Activated CD8-positive, alpha-beta memory T cell treated with anti-CD3 and anti-CD28 coated beads, Interleukin-2, amount 10 ng/mL, durations not matched to agents 7 days and 5 days (primary cell): ENCODE measurements at places on chromosomes 5 and 9.
A peak's percentile ranks its signal among the peaks of the same experiment; 100 is the strongest.

GRCh38 chr9:121368745-121369144, 1.3 kb downstream of the STOM start:
- peak; percentile 55 for DNase-seq

DNA sequence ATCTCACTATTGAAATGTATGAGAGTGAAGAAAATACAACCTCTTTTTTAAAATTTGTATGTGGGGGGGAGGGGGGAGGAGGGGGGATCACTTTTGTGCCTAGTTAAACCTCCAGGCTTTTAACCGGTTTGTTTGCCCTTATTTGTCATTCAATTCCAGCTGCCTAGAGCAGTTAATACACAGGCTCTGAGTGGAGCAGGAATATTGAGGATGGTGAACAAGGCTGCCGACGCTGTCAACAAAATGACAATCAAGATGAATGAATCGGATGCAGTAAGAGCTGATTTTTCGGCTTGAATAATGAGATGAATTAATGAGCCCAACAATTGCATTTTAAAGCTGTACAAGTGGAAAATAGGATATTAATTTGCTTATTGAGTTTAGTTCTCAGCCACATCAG, 28.7 kb upstream of the SNX24 start:
- DNase-seq: no peak

DNA sequence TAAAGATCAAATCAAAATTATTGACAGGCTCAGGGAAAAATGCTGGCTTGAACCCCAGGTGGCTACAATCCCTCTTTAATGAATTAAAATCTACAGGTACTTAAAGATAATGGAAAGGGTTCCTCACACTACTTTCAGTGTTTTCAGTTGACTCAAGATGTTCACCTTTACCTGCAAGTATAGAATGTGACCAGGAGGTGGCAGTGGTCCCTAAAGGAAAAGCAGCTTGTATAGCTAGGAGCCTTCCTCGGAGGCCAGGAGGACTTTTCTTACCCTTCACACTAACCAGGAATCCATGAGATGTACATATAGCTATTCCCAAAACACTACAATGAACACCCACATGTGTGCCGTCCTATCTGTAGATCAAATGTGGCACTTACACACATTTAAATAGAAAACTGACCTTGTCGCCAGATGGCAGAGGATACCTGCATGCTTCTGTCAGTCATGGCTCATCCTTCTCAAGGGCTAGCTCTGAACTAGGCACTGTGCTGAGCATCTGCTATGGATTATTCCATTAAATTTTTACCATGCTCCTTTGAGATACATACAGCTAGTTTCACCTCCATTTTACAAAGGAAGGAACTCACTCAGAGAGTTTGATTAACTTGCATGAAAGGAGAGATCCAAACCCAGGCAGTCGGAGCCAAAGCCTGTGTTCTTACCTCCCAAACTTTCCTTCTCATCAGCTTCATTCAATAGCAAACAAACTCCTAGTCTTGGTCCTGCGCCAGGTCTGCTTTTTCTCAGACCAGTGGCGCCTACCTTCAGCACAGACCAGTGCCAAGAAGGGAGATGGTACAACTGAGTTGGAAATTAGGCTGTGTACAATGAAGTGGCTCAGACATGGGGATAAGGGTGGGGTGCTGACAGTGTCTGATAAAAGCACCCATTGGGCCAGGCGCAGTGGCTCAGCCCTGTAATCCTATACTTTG, 24.5 kb downstream of the C9orf152 start:
- peak; percentile 66 for DNase-seq

DNA sequence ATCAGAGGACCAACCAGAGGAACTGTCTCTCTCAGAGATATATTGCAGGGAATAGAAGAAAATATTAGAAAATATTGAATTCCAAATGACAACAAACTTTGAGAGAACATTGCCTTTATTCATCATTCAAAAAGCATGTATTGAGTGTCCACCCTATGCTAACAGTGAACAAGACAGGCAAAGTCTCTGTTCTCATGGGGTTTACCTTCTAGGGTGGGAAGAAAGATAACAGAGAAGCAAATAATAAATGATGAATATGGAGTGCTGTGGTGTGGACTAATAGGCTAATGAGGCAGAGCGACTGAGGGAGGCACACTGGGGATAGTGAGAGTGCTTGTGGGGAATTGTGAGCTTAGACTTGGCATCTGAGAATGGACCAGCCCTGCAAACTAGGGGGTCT, 43.4 kb upstream of the SHB start:
- no peak for DNase-seq

GRCh38 chr9:89609426-89610006, 4.7 kb downstream of the GADD45G start:
- DNase-seq: no peak

DNA sequence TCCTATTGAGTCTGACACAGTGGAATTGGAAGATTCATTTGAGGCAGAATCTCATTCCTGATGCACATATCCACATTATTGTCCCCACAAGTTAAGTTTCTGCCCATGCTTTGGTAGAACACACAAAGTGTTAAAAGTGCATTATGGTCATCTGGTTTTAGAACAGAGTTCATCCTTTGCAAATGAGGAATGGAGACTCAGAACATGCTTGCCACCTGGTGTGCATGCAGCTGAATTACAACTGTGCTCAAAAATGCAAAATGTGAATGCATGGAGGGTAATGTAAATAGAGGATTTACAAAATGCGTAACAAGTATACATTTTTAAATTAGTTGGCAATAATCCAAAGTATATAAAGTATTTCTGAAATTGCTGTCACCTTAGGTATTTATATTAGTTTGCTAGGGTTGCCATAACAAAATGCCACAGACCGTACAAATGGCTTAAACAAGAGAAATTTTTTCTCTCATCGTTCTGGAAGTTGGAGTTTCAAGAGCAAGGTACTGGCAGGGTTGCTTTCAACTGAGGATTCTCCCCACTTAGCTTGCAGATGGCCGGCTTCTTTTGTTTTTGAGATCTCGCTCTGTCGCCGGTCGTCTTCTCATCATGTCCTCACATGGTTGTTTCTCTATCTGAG, 671.1 kb downstream of the TAF11L14 start:
- no peak for DNase-seq

- no peak for DNase-seq
Measured at GRCh38 chr9:26296910-26297572, 595.6 kb downstream of the CAAP1 start.

DNA sequence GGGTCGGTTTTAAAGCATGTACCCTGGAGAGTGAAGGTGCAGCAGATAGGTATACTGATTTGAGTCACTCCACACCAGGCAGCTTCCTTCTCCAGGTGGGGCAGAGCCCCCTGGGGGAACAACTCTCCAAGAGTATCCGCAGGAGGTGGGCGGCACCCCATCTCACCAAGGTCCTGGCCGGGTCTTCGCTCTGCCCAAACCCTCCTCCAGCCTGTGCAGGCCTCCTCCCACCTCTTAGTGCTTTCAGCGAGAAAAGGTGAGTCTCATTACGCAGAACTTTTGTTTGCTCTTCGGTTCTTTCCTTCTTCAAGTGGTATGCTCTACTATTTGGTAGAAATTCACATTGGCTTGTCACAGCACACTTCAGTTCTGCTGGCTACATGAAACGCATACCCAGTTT, 13.7 kb downstream of the SPACA9 start:
- DNase-seq: no peak

DNA sequence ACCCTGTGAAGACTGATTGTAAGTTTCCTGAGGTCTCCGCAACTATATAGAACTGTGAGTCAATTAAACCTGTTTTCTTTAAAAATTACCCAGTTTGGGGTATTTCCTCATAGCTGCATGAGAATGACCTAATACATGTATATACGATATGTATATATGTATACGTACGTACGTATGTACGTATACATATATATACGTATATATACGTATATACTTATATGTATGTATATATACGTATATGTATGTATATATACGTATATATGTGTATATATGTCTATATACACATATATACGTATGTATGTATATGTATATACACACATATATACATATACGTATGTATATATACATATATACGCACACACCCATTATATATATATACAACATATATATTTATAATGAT, 1153.0 kb upstream of the CDH18 start:
- DNase-seq: no peak

- DNase-seq: peak; percentile 85
Measured at GRCh38 chr5:132427281-132428146, 58.0 kb downstream of the SLC22A5 start.

GRCh38 chr5:68332556-68332955, 117.0 kb downstream of the PIK3R1 start:
- DNase-seq: no peak
